Frontal cortex (tissue), 4 donors: ENCODE measurements at places on chromosomes 5 and 9.

GRCh38 chr9:114231719-114232449, 76.5 kb downstream of the COL27A1 start:
- DNase-seq, result no peak

GRCh38 chr5:41790038-41790776, 80.0 kb downstream of the OXCT1 start:
- DNase-seq, result no peak

DNA sequence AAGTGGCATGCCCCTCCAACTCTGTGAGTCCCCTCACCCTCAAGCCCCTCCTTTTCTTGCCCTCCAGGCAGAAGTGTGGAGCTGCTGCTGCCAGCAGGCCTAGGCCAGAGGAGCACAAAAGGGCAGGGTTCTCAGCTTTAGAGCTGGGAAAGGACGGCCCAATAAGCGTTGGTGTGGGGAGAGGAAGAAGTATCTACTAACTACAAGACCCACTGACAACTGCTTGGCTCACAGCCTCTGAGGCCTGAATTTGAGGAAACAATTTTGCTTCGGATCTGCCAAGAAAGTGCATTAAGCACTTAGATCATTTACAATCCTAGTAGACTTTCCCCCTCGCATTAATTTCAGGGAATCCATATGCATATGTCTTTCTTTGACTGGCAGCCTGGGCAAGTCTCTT, 179.4 kb downstream of the SNX18 start:
- DNase-seq, result no peak

DNA sequence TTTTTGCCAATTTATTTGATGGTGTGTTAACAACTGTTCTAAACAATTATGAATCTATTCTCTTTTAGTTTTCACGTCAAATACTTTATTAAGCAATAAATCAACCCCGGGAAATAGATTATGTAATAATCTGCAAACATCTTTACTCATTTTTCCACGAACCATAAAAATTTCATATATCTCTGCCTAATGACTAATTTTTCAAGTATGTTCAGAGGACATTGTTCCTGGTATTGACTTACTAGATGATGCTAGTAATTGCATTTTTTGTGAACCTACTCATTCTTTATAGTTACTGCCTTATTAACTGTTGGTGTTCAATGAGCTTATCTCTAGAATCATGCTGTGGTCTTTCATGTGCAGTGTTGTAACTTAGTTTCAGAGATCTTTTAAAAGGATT, 41.0 kb upstream of the FBN2 start:
- no peak for DNase-seq

DNA sequence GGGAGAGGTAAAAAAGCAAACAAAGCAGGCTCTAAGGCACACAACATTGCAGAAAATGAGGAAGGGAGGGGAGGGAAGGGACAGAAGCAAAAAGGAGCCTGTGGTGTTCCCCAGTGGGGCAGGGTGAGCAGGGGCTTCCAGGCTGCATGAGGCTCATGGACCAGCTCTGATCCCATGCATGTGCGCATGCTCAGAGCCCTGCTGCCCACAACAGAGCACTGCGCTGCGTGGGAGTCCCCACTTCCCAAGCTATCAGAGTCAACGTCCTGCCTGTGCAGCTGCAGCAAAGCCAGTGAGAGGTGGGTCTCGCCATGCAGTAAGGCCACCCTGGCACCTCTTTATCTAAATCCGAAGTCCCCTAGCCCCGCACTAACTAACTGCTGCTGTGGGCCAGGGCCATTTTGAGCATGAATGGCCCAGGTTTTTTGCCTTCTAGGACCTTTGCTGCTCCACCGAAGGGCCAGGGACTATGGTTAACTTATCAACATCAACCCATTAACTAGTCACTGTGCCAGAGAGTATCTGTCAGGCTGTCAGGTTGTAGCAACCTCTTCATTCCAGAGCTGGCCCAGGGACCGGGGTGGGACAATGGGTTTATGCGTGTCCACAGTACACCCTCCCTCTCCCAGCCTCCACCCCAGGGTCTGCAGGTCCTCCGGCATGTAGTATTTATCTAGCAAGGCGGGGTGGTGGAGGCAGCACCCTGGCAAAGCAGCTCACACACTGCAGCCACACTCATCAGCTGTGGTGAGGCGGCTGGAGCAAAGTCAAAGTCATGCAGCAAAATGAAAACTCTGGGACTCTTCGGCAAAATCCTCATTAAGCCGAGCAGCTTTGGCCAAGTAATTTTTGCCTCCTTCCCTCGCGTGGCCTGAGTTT, 123.6 kb downstream of the SAXO1 start:
- no peak for DNase-seq

DNA sequence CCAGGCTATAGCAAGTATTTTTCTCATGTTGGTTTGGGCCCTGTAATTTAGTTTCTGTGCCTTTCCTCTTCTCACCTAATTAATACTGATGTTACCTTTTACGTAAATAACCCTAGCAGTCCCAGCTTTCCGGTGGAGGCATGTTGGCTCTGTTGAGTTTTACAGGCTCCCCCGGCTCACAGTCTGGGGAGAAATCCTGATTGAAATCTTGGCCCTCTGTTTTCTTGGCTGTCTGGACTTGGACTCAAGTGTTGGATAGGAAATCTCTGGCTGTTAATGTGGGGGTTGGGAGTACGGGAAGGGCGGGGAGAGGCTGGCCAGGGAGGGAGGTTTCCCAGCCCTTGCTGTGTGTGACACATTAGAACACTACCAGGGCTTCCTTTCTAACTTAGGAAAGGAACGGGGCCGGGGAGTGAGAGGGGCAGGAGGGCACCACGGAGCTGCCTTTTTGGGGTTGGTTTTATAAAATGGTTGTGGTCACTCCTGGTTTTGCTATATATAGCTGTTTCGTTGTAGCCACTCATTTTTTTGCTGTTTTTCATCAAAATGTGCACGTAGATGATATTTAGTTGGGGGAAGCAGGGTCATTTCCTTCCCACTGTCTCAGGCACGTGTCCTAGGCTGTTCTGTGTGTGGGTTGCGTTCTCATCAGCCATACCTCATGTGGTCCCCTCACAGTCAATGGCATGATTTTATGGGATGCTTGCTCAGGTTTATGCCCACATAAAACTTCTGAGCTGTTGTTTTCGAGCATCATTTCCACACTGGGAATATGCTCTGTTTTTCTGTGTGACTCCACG, 11.0 kb downstream of the TRIO start:
- no peak for DNase-seq

DNA sequence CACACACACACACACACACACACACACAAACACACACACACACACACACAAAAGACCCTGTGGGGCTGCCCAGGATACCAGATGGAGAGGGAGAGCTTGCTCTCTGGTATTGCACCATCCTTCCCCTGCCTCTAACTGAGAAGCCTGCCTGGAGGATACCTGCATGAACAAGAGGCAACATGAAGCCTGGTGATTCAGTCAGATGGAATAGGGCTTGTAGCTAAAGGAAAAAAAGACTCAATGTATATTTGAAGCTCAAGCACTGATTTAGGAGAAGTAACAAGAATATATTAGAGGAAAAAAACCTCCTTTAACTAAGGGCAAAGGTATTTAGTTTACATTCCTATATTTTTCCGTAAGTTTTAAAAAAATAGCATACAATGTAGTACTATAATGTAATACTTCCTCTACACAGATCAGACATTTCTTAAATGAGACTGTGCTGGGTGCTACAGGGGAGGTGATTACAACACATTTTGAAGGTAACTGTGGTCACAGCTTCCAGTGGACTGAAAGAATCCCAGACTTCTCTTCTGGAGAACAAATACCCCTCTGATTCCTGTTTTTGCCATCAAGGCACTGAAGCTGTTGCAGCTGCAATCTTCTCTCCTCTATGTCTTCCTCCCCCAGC, 169.3 kb downstream of the DCP2 start:
- no peak for DNase-seq

DNA sequence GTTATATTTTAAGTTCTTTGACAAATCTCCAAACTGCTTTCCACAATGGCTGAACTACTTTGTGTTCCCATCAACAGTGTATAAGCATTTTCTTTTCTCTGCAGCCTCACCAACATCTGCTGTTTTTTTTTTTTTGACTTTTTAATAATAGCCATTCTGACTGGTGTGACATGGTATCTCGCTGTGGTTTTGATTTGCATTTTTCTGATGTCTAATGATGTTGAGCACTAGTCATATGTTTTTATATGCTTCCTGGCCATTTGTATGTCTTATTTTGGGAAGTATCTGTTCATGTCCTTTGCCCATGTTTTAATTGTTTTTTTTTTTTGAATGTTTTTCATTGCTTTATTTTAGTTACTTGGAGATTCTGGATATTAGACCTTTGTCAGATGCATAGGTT, 196.6 kb downstream of the PLK2 start:
- no peak for DNase-seq

GRCh38 chr5:96717874-96718273, 55.7 kb downstream of the CAST start:
- no peak for DNase-seq

GRCh38 chr5:158807946-158808345, 291.8 kb downstream of the EBF1 start:
- DNase-seq, result no peak

- no peak for DNase-seq
These were observed 33.5 kb upstream of the SNAPC3 start for GRCh38 chr9:15389173-15389572.

DNA sequence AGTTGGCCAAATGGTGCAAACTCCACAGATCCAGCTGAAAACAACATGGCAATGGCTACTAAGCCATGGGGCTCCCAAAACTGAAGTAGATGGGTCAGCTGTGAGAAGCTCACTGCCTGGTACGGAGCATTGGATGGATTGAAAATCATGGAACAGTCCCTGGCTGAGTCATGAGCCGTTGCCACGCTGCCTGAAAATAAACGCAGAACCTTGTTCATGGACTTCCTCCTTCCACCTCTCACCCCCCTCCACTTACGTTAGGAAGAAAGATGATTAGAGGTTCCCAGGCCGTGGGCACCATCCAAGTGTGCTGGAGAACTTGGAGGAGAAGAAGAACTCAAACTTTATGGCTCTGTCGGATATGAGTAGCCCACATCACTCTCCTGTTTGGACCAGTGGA, 6.8 kb upstream of the DIPK1B start:
- no peak for DNase-seq

DNA sequence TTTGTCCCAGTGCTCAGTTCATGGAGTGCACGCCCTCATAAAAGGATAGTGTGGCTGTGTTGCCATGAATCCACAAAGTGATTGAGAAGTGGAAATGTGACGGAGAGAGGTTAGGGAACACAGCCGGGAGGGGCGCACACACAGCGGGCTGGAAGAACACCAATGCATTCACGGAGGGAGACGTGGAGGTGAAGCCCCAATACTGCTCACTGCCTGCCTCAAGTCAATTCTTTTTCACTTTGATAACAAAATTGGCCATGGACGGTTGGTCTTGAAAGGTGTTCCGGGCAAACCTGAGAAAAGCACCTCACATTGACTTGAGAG, 424.1 kb downstream of the MED10 start:
- DNase-seq, result no peak

DNA sequence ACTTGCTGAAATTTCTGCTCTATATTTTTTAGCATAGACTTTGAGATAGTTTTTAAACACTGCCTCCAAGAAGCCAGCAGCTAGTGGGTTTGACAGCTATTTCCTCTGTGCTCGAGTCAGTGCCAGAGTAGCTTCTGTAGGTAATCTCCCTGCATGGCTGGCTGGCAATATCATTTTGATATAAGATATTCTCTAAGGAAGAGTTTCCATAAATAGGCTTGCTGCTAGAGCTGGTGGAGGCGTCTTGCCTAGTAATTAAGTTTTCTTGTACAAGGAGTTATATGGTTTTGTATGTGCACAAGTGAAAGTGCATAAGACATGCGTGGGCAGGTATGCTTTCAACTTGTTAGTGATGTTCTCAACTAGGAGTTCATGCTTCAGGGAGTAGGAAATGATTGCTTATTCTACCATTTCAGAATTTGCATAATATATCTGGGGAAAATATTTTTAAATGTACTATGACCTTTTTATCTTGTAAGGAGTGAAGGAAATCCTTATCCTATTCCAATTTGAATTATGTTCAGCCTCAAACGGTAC, 74.1 kb upstream of the CCL21 start:
- DNase-seq, result no peak

GRCh38 chr5:169354263-169354662, 53.3 kb upstream of the SLIT3 start:
- no peak for DNase-seq

DNA sequence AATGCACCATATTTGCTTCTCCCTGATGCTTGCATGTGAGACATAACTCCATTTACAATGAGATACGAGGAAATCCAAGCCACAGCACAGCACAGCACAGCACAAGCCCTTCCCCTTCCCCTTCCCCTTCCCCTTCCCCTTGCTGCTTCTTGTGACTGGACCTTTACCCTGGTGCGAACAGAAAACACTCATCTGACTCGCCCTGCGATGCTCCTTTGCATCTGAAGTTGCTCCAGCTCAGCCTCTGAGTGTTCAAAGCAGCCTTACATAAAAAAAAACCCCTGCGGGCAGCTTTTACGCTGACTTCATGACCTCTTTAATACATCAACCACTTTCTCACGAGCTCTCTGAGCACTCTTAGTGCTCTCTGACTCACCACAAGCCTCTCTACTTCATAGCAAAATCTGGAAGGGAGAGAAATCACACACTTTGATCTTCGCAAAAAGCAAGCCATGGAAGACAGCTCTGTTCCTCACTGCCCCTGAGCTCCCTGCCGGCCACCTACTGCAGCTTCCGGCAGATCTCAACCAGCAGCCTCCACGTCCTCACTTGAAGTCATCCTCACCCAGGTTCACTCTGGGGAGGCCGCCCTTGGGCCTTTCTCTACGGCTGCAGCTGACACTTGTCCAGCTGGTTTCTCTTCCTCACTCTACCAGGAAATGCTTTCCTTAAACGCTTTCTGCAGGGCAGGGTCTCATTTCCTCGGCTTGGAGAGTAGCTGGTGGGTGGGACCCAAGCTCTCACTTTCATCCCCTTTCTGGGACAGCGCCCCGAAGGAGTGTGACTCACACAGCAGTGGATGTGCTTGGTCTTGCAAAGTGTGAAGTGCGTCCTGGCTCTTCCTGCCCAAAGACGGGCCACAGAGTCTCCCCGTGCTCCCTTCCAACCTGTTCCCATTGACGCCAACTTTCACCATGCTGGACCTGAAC, 5.3 kb downstream of the SLC34A1 start:
- DNase-seq, result no peak

DNA sequence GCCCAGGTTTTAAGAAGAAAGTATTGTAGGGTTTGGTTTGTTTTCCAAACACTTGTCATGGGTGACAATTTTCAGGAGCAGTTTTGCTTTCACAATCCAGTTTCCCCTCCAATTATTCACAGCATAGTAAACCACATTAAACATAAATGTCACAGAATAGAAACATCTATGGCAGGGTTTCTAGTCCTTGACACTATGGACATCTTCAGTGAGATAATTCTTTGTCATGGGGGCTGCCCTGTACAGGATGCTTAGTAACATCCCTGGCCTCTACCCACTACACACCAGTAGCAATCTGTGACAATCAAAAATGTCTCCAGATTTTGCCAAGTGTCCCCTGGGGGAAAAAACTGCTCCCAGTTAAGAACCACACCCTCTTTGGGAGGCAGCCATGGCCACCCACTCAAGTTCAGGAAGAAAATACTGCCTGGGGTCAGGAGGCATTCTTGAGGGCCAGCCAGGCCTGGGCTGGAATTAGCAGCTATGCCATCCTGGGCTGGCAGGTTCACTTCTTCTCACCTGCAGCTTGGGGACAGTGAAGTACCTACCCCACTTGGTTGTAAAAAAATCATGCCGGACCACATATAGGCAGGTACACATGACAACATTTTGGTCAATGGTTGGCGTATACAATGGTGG, 116.3 kb downstream of the HSD17B3 start:
- DNase-seq, result no peak

GRCh38 chr9:34123682-34124081, 2.8 kb downstream of the DCAF12 start:
- DNase-seq, result no peak
